ENCODE measurements at places on chromosomes 11 and 22.

DNA sequence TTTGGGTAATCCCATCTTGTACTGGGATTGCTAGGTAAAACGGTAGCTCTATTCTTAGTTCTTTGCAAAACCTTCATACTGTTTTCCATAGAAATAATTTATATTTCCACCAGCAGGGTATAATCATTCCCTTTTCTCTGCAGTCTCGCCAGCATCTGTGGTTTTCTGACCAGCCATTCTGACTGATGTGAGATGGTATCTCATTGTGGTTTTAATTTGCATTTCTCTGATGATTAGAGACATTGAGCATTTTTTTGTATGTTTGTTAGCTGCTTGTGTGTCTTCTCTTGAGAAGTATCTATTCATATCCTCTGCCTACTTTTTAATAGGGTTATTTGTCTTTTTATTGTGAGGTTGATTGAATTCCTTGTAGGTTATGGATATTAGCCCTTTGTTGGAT, 220.9 kb downstream of the PGR start:
- DNase-seq = no peak

DNA sequence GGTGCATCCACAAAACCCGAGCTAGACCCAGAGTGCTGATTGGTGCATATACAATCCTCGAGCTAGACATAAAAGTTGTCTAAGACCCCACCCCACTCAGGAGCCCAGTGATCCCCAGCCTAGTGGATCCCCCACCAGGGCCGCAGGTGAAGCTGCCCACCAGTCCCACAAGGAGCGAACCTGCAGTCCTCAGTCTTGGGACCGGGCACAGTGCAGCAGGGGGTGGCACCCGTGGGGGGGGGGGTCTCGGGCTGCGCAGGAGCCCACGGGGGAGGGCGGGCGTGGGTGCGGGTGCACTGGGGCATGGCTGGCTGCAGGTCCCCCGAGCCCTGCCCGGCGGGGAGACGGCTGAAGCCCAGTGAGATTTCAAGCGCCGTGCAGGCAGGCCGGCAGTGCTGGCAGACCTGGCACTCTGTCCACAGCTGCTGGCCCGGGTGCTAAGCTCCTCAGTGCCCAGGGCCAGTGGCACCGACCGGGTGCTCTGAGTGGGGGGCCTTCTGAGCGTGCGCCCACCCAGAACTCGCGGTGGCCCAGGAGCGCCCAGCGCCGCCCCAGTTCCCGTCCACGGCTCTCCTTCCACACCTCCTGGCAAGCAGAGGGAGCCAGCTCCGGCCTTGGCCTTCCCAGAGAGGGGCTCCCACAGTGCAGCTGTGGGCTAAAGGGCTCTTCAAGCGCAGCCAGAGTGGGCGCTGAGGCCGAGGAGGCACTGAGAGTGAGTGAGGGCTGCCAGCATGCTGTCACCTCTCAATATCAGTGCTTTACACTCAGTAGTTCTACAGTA, 989.1 kb downstream of the FAM181B start:
- no peak for DNase-seq

DNA sequence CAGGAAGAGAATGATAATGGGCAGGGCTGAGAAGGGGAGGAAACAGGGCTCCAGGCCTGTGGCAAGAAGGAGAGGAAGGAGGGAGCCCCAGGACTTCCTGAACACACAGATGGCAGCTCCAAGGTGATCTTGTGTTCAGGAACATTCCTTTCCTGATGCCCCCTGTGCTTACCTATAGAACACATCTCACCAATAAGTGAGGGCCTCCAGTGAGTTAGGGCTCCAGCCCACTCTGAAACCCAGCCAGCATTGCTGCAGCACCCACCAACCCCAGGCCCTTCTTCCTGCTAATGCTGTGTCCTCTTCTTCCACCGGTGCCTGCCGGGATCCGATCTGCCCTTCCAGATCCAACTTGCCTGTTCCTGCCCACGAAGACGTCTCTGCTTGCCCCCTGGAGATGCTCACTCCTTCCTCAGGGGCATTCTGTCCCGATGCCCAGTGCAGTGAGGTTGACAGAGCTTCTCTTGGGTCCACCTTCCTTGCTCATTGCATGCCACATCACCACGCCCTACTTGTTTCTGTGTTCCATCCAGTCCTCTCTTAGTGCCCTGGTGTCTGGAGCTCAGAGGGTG, 17.4 kb downstream of the ANKK1 start:
- no peak for DNase-seq

- DNase-seq = no peak
Measured at GRCh38 chr22:46026899-46027210, 49.9 kb upstream of the WNT7B start.

DNA sequence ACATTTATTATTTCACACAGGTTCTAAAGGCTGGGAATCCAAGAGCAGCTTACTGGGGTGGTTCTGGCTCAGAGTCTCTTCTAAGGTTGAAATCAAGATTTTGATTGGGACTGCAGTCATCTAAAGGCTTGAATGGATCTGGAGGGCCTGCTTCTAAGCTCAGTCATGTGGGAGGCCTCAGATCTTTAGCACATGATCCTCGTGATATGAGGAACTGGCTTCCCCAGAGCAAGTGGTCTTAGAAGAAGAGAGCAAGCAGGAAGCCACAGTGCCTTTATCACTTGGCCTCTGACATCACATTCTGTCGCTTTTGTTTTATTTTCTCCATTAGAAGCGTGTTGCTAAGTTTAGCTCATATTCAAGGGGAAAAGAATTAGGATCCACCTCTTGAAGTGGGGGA, 88.9 kb downstream of the ARFGAP2 start:
- no peak for DNase-seq

DNA sequence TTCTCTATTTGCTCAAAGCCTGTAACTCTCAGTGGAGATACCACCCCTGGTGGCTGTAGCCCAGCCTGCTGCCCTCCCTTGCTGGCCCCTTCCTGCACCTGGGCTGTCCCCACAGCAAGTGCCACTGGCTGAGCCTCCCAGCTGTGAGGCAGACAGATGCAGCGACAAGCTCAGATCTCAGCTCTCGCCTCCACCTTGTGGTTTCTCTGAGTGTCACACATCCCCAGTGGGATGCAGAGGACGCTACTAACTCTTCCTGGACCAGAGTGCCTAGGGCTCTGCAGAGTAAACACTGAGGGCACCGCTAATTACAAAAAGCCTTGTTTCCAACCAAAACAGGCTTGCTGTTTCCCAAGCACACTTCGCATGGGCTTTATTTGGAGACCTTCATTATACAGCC, 8.9 kb downstream of the YPEL1 start:
- DNase-seq = peak; percentile 66

- DNase-seq = no peak
Measured at GRCh38 chr11:45212566-45213315, 66.3 kb downstream of the PRDM11 start.

GRCh38 chr11:116610190-116610589, 162.6 kb downstream of the BUD13 start:
- no peak for DNase-seq

- DNase-seq = no peak
Measured at GRCh38 chr11:1327064-1327460, 17.6 kb upstream of the TOLLIP start.

DNA sequence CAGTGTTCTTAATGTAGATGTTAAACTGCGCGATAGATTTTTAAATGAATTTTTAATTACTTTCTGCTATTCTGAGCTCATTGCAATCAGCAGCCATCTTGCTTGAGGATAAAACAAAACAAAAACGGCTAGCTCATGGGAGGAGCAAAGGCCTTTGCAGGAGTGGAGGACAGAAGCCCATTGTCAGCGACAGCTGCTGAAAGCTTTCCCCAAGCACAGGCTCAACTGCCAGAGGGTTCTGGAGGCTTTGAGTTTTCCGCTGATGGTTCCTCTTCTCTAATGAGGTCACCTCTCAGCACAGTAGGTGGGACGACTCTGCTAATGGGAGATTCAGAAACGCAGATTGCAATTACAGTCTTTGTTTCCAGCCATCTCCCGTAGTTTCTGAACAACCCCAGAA, 167.1 kb upstream of the TTC12 start:
- no peak for DNase-seq

DNA sequence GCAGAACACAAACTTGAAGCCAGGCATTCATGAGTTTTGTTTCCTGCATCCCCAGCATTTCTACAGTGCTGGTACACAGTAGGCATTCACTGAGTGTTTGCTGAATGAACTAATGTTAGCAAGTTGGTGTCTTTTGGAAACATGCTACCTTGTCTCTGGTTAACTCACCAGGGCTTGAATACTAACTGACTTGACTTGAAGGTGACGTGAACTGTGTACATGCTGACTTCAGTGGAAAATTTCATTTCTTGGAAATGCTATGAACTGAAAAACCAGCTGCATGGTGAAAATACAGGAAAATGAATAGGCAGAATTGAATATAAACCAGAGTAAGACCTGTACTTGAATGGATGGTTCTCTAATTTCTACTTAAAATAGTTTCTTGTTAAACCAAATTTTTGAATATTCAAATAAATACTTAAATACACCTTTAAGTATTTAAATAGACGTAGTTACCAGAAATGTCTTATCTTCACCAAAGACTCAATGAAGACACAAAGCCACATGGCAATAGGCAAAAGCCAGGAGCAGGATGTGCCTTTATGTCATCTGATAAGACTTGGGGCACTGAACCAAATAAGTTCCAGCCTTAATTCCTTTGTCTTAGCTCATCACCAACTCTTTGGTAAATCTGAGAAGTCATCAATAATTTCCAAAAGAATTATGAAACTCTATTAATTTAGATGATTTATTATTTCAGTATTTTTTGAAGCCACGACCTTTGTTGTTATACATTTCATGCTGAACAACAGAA, 39.7 kb upstream of the POU2AF2 start:
- DNase-seq = no peak

GRCh38 chr22:22916215-22916951, 28.8 kb downstream of the IGLL5 start:
- DNase-seq = no peak
